HAP-1 (cell line): ENCODE measurements at places on chromosomes 2 and 18.

DNA sequence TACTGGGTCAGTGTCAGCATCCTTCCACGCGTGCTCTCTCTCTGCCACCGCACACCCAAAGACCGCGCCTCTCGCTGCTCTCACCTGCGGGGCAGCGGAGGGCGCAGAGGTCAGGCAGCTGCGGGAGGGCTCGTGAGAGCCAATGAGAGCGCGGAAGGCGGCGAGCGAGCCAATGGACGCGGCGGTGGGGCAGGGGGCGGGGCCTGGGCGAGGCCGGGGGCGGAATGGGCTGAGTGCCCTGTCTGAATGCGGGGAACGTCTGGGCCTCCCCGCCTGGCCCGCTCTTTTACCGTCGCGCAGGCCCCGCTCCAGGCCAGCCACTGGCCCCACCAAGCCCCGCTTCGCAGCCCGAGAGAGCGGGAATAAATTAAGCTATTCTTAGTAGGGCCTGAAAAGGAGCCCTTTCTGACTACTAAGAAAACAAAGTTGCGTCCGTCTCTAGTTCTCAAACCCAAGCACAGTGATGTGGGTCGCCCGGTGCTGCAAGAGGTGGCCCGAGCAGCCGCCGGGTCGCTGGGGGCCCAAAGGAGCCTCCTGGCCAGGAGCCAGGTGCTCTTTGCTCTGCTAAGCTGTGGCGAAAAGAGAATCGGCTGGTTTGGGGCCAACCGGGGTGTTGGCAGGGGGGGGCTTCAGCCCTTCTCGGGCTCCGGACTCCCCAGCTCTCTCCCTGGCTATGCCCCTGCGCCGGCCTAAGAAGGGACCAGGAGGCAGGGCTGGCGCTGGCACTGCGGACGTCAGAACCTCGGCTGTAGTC is 81.1 kb upstream of the GLI2 start:
- DNase-seq, result no peak

DNA sequence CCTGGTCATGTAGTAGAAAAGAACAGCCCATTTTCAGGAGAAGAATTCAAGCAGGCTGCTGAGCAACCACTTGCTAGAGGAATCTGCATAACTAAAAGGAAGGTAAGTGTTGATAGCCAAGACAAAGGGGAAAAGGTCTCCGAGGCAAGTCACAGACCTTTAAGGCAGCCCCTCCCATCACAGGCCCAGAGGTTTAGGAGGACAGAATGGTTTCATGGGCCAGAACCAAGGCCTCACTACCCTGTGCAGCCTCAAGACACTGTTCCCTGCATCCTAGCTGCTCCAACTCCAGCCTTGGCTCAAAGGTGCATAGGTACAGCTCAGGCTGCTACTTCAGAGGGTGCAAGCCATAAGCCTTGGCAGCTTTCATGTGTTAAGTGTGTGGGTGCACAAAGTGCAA is 238.6 kb upstream of the CYP26B1 start:
- DNase-seq, result no peak

DNA sequence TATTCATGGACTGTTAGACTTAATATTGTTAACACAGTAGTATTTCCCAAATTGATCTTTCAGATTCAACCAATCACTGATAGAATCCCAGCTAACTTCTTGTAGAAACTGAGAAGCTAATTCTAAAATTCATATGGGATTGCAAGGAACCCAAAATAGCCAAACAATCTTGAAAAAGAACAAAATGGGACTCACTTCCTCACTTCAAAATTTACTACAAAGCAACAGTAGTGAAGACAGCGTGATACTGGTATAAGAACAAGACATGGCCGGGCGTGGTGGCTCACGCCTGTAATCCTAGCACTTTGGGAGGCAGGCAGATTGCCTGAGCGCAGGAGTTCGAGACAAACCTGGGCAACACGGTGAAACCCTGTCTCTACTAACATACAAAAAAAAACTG is 46.3 kb downstream of the ATL2 start:
- DNase-seq, result no peak

GRCh38 chr18:39178166-39178565 is 1612.6 kb upstream of the CELF4 start:
- no peak for DNase-seq

DNA sequence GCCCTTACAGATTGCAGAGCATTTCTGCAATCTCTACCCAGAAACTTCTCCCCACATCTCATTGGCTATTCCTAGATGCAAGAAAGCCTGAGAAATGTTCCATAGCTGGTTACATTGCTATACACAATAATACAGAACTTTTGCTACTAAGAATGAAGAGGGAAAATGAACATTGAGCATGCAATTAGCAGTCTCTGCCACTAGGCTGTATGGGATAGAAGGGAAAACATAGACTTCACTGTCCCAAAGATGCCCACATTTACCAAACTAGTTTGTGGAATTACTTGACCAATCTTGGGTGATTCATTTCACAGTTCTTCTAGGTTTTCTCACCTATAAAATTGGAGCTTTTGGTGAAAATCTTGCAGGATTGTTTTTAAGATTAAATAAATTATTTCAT is 265.7 kb upstream of the NT5C1B start:
- no peak for DNase-seq

DNA sequence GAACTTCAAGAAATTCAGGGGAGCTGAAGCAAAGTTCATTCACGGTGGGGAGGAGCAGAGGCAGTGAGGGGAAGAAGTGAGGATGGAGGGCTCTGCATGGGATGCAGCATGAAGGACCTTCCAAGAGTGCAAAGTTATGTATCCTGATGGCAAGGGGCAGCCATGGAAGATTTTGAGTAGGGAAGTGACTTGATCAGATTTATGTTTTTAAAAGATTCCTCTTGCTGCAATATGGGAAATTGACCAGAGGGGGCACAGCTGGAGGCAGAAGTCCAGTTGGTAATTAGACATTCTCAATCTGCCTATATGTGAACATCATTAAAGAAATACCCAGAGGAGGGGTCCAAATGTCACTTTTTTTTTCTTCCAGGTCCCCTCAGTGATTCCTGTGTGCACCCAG is 21.5 kb upstream of the ANXA4 start:
- peak; percentile 20 for DNase-seq

GRCh38 chr2:226180281-226180884 is 619.2 kb downstream of the IRS1 start:
- DNase-seq, result no peak

DNA sequence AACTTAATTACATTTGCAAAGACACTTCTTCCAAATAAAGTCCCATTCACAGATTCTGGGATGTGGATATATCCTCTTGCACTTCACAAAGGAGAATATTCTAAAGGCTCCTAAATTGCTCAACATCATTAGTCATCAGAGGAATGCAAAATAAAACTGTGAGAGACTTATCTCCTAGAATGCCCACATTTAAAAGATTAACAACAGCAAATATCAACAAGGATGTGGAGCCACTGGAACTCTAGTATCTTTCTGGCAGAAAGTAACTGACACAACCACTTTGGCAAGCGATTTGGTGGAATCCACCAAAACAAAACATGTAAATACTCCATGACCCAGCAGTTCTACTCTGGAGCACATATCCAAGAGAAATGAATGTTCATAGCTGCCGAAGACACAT is 4.6 kb downstream of the NEU2 start:
- DNase-seq, result no peak

GRCh38 chr2:16654833-16655444 is 10.7 kb downstream of the CYRIA start:
- DNase-seq, result no peak

GRCh38 chr2:51165534-51166260 is 133.8 kb upstream of the NRXN1 start:
- DNase-seq, result no peak

DNA sequence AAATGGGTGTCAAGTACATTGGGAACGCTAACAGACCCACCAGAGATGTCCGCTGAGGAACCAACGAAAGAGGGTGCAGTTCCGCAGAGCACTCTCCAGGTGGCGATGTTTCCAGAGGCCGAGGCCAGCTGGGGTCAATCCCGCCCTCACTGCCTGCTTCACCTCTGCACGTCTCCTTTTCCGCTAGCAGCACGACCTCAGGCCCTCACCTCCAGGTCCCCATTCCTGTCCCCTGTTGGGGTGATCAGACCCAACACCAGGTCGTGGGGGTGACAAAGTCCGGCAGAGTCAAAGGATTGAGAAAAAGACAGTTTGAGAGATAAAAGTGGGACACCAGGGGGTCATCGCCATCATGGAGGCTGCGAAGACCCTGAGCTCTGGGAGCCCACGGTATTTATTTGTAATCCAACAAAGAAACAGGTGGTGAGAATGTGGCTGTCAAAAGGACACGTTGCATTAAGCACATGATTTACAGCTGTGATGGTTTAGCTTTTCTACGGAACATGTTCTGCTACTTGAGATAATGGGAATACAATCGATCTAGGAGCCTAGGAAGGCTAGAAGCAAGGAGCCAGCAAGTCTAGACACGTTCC is 27.3 kb downstream of the ZAP70 start:
- peak; percentile 59 for DNase-seq

DNA sequence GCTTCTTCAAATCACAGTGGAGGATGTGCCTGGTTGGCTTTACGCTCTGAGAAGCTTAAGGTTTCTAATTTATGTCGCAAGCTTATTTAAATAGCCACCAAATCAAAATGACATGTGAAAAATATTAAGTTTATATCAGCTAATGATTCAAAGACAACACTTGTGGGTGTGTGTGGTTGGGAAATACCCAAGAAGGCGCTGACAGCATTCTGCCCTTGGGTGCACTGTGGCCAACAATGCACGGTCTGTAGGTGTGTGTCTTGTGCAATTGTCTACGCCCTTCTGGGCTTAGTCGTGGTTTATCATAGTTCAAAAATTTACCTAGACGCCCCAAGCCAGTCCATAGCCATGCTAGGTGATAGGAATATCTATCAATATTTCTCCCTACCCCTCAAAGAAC is 60.9 kb downstream of the KCTD1 start:
- no peak for DNase-seq

DNA sequence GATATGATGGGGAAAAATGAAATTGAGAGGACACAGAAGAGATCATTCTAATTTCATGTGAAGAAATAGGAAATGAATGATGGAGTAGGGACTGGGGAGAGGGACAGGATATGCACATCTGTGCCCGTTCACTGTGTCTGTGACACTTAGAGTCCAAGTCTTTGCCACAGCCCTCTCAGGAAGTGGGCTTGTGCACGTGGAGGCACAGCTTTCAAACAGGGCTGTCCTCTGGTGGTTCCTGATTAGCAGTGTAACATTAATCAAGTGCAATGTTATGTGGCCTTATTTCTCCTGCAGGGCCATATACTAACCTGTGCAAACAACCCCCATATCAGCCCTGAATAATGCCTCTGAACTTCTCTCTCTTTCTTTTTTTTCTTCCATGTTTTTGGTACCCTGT is 312.2 kb upstream of the FAM98A start:
- no peak for DNase-seq

GRCh38 chr2:98917031-98917471 is 19.0 kb downstream of the CRACDL start:
- DNase-seq, result no peak

DNA sequence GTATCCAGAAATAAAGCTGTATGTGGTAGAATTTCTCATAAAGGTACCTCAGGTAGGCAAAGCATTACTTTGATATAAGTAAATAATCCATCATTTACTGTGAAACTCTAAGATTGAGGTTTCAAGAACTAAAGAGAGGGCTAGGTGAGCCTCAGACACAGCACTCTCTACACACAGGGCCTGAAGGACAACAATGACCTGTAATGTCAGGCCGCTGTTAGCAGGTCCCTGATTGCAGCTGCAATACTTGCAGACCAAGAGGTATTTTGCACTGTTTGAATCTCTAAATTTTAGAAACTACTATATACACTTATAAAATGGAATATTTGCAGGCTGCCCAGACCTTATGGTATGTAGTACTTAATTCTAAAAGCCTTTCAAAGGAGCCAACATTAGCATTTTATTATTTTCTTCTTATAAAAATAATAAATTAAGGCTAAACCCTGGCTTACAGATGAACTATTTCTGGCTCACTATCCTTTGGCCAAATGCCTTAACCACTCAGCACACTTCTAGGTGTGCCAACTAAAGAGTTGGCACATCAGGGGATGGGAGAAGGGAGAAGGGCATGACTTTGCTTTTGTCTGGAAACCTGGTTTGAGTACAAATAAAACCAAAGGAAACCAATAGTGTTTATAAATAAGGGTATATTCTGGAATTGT is 66.7 kb upstream of the SLC39A10 start:
- DNase-seq, result no peak

DNA sequence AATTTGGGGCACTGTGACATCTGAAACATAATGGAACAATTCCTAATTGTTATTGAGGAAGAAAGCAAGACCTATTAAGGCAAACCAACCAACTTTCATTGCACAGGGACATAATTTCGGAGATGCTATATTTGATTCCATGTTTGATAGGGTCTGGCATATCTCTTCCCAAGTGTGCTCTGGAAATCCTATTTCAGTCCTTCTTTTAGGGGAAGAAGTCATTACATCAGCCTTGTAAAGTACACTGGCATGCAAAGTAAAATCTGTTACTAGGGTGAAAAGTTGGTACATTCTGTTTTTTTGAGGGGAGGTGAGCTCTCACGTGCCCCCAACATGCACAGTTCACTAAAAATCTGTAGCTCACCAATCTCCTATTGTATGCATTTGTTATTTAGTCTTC is 172.4 kb downstream of the SLC8A1 start:
- no peak for DNase-seq

DNA sequence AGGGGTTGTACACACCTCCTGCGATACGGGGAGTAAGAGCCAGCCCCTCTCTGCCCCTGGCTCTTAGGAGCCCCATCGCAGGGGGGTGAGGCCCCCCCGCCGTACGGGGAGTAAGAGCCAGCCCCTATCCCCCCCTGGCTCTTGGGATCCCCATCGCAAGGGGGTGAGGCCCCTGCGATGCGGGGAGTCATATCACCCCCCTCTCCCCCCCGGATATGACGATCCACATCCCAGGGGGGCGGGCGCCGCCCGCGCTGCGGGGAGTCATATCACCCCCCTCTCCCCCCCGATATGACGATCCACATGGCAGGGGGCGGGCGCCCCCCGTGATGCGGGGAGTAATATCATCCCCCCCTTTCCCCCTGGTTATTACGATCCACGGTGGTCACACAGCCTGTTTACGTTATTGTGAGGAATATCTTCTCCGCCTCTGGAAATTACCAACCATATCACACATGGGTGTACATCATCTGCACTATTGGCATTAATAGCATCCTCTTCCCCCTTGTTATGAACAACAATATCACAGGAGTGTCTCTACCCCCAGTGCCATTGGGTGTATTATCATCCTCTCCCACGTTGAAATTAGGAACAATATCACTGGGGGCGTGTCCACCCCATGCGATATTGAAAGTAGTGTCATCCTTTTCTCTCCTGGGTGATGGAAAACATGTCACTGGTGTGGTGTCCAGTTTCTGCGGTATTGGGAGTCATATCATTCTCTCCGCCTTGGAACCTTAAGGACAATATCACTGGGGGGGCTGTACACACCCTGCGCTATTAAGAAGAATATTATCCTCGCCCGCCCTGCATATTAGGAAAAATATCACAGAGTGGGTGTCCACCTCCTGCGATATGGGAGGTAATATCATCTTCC is 24.7 kb upstream of the NAGK start:
- DNase-seq, result no peak

DNA sequence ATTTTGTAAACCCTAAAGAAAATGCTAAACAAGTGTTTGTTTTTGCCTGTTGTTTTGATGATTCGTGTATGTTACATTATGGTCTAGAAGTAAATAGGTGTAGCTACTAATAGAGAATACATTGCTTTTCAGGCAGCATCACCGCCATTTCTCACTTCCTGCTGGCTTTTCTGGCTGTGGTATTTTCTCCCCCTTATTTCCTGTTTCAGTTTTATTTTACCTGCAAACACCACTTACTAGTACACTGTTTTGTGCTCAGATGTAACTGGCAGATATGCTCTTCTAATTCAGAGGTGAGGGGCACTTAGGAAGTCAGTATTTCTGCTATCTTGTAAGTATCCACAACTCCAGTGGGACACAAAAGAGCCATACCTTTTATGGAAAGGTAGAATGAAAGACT is 38.1 kb upstream of the SLC3A1 start:
- no peak for DNase-seq
